ENCODE measurements at places on chromosomes 3 and 15.

GRCh38 chr15:53982876-53983275 is 4.6 kb downstream of the UNC13C start:
- DNase-seq: no peak

GRCh38 chr3:120909602-120909878 is 1.5 kb downstream of the STXBP5L start:
- peak; percentile 2 for DNase-seq

DNA sequence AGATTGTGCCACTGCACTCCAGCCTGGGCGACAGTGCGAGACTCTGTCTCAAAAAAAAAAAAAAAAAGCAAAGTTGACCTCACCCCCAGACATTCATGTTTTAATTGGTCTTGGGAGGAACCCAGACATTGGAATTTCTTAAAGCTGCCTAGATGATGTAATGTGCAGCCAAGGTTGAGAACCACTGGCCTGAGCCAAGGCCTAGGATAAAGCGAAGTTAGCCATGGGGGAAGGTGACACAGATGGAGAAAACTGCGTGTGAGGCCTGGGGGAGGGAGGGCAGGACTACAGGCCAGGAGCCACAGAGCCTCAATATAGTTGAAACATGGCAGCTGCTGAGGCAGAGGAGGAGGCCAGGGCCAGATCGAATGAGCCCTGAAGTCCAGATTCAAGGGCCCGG is 21.0 kb downstream of the GLB1 start:
- no peak for DNase-seq

- DNase-seq: no peak
Observed at GRCh38 chr3:87198774-87199173, 28.3 kb upstream of the CHMP2B start.

DNA sequence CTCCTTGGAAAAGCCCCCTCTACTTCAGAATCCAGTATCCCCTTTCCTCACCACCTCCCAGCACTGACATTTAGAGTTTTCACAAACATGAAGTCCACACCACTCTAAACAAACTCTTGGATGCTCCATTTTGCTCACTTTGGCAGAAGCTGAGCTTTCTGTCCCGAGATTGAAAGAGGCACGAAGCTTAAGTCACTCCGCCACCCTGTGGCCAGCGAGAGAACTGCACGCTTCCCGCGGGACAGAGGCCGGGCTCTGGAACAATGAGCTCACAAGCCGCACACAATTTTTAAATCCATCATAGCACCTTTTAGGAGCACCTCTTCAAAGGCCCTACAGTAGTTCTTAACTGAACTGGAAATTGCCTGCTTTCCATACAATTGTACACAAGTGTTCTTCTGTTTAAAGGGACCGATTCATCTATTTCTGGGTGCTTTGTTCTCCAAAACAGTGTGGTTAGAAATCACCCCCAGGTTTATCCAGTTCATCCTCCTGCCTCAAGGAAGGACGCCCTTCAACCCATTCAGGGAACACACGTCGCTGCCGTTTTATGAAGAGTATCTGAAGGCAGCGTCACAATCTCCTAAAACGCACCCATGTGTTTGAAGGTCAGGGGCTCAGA is 226.1 kb downstream of the VPS13C start:
- peak; percentile 55 for DNase-seq

DNA sequence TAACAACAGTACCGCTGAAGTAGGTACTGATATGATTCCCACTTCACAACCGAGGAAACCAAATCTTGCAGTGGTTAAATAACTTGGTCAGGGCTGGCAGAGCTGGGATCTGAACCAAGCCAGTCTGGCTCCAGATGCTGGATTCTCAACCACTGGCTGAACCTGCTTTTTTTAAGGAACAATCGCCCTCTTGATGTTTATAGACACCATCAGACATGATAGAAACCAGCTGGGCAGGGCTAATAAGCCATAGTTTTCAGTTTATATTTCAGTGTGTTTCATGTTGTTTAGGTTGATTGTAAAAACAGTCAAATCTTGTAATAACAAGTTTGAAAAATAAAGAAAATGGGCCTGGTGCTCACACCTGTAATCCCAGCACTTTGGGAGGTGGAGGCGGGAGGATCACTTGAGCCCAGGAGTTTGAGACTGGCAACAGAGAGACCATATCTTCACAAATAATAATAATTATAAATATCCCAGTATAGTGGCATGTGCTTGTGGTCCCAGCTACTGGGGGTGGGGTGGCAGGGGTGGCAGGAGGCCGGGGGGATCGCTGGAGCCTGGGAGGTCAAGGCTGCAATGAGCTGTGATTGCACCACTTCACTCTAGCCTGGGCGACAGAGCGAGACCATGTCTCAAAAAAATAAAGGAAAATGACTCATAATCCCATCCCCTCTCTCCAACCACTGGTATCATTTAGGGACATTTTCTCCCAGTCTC is 36.7 kb downstream of the XYLB start:
- DNase-seq: no peak
